Fibroblast of gingiva (primary cell): ENCODE measurements at places on chromosomes 2 and 18.

GRCh38 chr18:6571239-6571602 lies 156.5 kb upstream of the L3MBTL4 start:
- DNase-seq = no peak

DNA sequence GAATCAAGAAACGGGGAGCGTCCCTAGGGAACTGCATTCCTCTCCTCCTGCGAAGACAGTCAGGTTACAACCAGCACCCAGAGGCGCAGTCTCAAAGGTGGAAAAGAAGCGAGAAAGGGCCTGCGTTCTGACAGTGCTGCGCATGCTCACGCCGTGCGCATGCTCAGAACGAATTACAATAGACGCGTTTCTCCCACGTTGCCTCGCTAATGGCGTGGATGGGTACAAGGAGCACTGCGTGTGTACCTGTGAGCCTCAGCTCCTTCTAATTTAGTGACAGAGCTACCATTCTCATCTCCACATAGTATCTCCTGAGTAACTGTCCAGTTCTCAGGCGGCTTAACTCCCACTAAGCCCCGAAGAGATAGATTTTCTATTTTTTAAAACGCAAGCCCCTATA lies 448.8 kb downstream of the TXNL1 start:
- no peak for DNase-seq

DNA sequence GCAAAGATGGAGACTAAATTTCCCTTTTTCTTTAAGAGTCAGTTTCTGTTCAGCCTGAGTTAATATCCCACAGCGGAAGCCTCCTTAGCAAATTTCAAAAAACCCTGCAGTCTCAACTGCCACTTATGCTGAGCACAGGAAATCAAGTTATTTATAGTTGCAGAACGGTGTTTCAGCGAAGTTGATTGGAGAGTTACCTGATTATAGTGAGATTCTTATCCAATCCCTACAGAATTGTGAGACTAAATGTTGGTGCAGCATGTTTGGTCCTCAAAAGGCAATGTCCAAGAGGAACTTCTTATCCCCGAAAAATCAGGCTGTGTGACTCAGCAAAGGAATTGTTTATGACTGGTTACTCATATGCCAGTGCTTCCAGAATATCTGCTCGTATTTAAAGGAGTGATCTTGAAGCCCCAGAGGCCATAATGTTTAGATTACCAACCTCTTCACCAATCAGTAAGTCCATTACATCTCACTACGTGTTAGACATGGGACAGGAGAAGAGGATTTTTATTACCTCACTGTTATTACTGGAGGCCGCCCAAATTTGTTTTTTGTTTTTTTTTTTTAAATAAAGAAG lies 67.9 kb downstream of the LRRFIP1 start:
- DNase-seq = peak; percentile 91

DNA sequence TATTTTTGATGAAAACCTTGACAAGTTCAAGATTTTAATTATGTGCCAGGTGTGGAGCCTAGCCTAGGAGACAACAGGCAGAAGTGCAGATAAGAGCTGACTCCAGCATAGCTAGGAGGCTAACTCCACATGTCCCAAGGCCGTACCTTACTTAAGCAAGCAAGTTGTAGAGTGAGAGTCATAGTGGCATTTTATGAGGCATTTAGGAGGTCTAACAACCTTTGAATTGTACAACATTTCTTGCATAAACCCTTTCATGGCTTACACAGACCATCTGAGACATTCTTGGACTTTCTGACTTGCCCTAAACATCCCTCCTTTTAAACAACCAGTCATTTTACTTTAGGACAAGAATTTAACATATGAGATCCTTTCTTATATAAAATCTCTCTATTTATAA lies 8.3 kb upstream of the SUCLG1 start:
- DNase-seq = no peak

DNA sequence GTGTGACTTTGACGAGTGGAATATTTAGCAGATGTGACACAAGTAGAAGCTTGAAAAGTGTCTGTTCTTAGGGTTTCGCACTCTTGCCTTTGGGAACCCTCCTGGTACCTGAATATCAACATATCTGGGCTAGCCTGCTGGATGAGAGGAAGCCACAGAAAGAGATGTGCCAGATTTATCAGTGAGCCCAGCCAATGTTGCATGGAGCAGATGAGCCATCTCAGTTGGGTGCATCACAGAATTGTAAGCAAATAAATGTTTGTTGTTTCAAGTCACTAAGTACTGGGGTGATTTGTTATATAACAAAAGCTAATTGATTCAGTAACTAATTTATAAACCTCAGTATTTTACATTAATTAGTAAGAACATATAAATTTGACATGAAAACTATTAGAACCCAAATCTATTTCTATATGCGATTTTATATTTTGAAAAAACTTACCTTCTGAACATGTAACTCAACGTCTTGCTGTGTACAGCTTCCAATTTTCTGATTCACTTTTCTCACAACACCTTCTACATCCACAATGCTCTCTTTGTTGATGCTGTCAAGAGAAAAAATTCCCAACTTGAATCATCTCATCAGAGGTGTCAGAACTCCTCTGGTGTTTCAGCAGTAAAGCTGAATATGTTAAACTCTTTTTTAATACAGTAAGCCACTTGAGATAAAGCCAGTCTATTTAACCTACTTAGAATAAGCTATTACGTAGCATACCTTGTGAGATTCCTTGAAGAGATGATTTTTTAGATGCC lies 42.3 kb downstream of the DARS1 start:
- no peak for DNase-seq

DNA sequence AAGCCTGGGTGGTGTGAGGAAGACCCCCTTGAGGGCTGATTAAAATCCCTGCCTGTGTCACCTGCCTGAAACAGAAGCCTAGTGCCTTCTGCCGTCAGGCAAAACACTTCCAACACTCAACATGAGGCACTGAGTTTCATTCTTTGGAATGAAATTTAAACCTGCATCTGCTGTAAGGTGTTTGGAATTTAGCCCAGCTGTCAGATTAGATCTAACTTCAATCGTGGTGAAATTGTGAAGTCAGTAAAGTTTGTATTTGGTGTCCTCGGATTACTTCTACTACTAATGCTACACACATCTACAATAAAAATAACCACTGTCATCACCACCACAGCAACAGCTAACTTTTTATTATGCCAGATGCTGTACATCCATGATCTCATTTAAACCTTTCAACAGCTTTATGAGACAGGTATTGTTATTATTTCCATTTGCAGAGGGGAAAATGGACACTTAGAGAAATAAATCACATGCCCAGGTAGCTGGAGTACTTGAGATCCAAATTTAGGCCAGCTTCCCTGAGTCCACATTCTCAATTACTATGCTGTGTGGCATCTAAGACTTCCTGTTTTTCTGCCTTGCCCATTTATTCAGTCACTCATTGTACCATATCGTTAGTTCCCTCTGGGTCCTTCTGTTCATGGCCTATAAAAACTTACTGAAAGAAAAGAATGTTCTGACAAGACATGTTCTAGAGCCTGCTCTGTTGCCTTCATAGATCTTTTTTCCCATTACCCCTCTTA lies 98.2 kb upstream of the GCFC2 start:
- DNase-seq = no peak

DNA sequence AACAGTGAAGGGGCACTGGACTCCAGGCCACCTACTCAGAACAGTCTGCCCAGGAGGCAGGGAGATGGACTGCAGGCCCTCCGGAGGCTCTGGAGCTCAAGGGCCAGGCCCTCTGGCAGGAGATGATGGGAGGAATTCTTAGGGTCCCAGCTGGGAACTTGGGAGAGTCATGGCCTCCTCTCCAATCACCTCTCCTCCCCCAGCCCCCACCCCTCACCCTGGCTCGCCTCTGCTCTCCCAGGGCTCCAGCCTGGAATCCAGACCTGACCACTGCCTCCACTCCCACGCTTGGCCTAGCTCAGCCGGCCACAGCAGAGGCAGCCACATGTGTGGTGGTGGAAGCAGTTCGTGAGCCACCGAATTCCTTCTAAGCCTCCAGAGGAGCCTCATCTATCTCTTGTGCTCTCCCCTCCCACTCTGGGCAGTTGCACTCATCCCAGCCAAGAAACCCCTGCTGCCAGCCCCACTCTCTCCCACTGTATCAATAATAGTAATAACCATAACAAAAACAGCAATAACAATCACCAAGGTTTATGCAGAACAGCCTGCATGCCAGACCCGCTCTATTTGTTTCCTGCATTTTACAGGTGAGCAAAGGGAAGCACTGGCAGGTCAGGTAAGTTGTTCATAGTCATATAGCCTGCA lies 67.4 kb downstream of the TNS1 start:
- DNase-seq = no peak

- no peak for DNase-seq
These were observed 193.4 kb upstream of the NRXN1 start for GRCh38 chr2:51225377-51225776.

GRCh38 chr2:148508878-148509287 lies 135.7 kb upstream of the EPC2 start:
- no peak for DNase-seq

DNA sequence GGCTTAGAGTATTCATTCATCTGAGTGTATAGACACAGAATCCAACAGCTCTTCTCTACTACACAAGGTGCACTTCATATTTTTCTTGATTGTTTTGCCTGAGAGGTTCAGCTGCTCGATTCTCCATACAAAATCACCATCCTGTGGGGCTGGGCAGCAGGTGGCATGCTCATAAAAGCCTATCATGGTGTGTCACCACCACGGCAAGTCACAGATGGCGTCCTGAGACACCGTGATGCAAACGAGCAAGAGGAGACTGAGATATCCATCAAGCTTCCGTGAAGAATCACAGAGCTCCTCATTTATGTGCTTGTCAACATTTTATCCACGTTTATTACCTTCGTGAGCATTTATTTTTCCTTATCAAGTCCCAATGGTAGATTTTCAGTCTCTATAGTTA lies 22.4 kb upstream of the NRP2 start:
- no peak for DNase-seq

DNA sequence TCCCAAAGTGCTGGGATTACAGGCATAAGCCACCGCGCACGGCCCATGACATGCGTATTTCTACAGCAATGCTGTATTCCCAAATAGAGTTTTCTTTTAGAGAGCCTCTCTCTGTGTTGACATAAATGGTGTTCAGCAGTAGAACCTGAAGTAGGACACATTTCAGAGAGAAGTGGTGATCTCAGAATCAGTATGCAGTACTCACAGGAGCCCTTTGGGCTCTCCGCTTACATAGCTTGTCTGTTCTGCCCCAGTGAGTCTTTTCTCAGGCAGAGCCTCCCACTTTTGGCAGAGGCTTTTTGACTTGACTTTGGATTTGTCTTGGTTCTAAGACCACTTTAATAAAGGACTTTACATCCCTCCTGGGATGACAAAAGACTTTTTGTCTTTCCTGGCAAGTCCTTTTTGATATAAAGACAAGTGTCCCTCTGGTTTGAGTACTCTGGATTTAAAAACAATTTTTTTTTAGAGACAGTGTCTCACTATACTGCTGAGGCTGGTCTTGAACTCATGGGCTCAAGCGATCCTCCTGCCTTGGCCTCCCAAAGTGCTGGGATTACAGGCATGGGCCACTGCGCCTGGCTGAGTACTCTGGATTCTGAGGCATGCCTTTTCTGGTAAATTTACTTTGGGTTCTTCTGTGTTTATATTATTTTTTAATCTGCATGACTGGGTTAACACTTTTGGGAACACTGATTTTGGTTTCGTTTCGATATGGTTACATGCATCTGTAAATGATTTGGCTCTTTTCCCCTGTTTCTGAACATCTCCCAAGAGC lies 113.3 kb downstream of the SMAD2 start:
- peak; percentile 77 for DNase-seq

DNA sequence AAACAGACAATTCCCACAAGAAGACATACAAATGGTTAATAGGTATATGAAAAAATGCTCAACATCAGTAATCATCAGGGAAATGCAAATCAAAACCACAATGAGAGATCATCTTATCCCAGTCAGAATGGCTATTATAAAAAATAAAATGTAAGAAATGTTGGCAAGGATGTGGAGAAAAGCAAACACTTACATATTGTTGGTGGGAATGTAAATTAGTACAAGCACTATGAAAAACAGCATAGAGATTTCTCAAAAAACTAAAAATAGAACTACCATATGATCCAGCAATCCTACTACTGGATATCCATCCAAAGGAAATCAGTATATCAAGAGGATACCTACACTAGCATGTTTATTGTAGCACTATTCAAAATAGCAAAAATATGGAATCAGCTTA lies 186.6 kb downstream of the NOL4 start:
- DNase-seq = no peak

DNA sequence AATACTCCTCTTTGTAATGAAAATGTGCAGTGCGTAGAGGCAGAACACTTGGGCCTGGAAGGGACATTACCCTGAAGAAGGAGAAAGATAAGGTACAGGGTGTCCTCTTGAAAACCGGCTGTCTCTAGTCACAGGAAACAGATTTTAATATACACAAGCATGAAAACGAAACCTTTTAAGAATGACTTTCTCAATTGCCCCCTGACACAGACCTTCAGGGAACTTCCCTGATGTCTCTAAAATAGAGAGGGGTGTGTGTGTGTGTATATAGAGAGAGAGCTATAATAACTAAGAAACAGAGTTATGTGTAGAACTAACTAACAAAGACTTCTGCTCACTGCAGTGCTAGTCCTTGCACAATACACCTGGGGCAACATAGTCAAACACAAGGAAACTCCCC lies 780.0 kb downstream of the CNTNAP5 start:
- DNase-seq = no peak

DNA sequence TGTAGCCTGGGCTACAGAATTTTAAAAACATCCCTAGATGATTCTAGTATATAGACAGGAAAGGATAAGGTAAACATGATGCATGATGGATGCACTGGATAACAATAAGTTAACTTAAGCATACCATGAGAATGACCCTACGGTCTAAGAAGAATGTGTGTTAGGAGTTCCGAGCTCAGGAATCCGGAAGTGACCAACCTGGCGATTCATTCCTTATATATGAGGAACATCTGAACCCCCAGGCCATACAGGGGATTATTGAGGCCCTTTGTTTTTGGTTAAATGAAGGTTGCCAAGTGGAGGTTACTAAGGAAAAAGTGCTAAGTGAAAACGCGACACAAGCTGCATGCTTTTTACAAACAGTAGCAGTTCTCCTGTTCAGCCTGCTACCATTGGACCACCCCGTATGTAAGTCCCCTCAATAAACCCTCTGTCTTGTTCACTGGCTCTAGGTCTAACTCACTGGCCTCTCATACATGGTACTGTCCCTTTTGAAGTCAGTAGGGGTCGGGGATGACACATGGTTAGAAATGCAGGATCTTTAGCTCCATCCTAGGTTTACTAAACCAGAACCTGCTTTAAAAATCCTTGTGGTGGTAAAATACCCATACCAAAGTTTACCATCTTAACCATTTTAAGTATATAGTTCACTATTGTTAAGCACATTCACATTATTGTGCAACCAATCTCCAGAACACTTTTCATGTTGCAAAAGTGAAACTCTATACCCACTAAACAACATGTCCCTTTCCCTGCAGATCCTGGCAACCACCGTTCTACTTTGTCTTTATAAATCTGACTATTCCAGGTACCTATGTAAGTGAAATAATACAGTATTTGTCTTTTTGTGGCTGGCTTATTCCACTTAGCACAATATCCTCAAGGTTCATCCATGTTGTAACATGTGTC lies 111.0 kb upstream of the MAP4K3 start:
- peak; percentile 52 for DNase-seq

- peak; percentile 24 for DNase-seq
These were observed 50.1 kb downstream of the UBR3 start for GRCh38 chr2:169877398-169877797.

- no peak for DNase-seq
These were observed 132.6 kb downstream of the SPAG16 start for GRCh38 chr2:213416832-213417231.

GRCh38 chr2:49359721-49360406 lies 205.5 kb upstream of the FSHR start:
- no peak for DNase-seq
